GM13976 (cell line): ENCODE measurements at places on chromosomes 16 and 17.
A peak's percentile ranks its signal among the peaks of the same experiment; 100 is the strongest.

DNA sequence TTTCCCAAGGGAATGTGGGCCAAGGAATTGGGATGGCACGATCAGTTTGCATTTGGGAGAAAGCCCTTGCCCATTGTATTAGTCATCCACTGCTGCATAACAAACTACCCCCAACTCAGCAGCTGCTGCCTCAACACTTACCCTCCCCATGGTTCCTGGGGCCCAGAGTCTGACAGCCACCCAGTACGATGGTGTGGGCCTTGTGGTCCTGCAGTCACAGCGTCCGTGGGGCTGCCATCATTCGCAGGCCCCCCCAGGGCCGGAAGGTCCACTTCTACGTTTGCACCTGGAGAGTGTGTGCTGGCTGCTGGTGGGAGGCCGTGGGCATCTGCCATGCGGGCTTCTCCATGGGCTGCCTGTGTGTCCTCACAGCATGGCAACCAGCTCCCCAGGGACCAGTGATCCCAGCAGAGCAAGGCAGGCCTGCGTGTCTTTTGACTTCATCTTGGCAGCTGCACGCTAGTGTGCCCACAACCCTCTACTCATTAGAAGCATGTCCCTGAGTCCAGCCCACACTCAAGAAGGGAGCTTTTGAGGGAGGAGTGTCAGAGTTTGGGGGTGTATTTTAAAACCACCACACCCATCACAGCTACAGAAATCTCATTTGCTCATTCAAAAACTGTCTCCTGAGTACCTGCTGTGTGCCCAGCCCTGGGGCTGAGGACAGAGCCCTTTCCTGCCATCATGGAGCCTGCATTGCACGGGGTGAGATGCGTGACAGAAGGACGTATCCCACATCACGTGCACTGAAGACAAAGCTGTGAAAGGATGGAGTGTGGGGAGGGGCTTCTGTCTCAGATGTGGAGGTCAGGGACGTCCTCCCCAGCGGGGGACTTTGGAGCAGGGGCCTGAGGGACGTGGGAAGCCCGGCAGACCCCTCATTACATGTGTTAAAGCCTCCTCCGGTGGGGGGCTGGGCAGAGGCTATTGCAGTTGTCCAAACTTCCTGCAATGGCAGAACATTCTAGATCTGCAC is 185.0 kb upstream of the ZNF469 start:
- no peak for DNase-seq

GRCh38 chr17:3843935-3844516 is 2.0 kb downstream of the NCBP3 start:
- DNase-seq, result peak; percentile 65

- DNase-seq, result peak; percentile 63
Observed at GRCh38 chr16:3716831-3717234, 491 bp downstream of the TRAP1 start.

GRCh38 chr16:79628501-79628975 is 28.0 kb upstream of the MAF start:
- DNase-seq, result peak; percentile 15

DNA sequence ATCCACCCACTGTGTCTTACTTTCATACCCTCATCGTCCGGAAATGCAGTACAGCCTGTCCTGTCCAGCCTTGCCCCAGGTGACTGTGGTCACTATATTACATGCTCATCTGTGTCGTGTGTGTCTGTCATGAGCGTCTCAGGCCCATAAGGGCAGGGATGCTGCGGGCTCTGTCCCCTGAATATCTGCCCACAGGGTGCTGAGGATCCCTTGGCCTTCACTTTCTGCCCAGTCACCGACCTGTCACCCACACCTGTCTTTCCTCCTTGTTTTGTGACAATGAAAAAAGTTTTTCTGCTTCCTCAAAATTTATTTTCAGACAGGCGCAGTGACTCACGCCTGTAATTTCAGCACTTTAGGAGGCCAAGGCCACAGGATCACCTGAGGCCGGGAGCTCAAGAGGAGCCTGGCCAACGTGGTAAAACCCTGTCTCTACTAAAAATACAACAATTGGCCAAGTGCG is 1.4 kb upstream of the CTRB1 start:
- no peak for DNase-seq

DNA sequence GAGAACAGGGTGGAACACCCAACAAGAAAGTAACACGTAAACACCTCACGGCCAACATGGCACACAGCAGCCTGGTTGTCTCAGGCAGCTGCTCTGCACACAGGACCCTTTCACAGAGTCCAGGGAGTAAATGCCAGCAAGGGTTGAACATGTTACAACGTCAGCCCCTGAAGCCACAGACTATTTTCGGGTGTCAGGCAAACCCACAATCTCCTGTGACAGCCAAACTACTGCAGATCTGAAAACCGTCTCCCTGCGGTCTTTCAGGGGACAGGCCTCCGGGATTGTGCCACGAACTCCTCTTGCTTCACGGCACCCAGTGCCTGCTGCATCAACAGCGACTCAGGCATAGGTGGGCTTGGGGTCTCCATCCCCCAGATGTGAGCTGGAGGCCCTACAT is 127.7 kb downstream of the XYLT1 start:
- DNase-seq, result peak; percentile 62

GRCh38 chr17:37111329-37111728 is 162.6 kb downstream of the AATF start:
- DNase-seq, result no peak

GRCh38 chr17:29572691-29573557 is 4.4 kb downstream of the TP53I13 start:
- peak; percentile 85 for DNase-seq

DNA sequence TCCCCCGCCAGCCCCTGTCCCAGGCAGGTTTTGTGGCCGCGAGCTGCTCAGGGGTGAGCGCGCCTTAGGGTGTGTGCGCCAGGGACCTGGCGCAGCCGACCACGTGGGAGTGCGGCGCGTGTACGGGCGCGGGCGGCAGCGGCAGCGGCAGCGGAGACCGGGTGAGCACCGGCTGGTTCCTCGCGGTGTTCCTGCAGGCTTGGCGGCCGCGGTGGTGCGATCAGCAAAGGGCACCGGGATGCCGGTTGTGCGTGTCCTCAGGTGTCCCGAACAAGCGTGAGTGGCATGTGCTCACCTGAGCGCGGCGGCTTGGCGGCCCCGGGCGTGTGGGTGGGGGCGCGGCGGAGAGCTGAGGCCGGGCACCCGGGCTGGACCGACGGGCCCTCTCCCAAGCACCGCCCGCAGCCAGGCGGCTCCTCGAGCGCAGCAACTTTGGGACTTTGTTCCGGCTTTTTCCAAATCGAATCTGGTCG is 381 bp upstream of the HSD11B2 start:
- DNase-seq, result no peak

DNA sequence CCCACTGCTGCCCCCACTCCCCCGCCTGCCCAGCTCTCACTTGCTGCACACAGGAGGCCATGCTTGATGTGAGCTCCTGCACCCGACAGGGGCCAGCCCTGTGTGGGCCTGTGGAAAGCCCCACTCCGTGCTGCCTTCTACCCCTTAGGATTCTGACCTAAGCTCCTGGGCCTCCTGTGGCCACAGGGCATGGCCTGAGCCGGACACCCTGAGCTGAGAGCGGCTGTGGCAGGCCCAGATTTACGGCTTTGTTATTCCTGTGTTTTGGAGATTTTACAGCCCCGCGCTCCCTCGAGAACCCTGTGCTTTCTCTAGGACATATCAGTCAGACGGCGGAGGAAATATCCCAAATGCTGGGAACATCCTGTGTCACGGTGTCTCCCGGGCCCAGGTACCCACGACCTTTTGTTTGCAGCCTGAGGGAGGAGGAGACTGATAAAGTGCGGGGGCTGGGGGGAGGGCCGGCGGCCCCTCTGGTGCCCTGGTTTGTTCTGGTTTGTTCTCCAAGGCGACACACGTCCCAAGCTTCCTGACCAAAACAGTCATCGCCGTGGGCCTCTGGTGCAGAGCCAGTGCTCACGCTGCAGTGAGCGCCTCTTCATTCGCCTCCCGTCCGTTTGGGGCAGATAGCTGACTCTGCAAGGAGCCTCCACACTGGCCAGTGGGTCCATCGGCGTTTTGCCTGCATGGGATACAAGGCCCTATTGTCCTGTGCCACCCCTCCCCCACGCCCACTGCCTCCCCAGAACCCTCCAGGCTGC is 363.4 kb downstream of the C16orf95 start:
- DNase-seq, result no peak

- DNase-seq, result peak; percentile 35
Observed at GRCh38 chr16:85903559-85903958, 4.6 kb downstream of the IRF8 start.

GRCh38 chr17:16286947-16287562 is 66.2 kb downstream of the CENPV start:
- DNase-seq, result peak; percentile 70

DNA sequence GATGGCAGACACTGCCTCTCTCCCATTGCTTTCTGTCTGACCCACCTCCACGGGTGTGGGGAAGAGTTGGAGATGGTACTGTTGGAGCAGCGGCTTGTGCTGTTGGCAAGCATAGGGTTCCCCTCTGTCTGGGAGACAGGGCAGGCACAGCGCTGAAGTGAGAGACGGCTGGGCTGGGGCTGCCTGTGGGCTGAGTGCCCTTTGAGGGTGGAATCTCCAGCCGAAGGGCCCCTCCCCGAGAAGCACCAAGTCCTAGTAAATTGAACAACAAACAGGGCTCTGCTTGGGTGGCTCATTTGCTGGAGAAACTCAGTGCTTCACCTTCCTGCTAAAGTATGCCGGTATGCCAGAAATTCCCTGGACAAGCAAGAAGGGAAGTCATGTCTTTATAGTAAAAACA is 79.7 kb downstream of the KSR1 start:
- DNase-seq, result no peak

GRCh38 chr16:54443352-54443751 is 156.8 kb upstream of the IRX3 start:
- no peak for DNase-seq
